Omental fat pad (tissue), 4 donors: ENCODE measurements at places on chromosomes 5 and 9.

DNA sequence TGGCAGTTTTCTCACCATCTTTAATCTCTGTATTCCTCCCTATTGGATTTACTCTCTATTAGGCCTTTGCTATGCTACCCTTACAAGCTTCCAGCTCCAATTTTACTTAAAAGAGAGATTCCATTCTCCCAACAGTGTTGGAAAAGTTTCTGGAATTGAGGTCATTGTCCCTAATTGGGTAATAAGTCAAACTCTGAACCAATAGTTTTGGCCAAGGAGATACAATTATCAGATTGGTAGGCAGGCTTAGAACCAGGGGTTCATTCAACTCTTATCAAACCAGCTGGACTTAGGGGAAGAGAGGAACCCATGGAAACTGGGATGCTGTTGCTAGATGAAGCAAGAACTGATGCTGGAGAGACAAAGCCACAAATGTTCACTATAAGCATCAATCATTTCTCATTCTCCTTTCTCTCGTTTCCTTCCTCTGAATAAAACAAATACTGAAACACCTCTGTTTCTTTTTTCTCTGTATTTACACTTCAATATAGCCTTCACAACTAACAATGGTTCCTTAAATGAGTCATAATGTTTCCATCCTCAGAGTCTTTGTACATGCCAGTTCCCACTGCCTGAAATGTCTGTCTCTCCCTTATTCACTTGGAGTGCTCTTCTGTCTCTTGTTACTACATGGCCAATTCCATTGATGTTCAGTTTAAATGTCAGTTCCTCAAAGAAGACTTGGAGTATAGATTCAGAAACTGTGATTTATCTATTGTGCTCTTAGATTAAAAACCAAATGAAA, 587.3 kb downstream of the GABRG2 start:
- no peak for DNase-seq

DNA sequence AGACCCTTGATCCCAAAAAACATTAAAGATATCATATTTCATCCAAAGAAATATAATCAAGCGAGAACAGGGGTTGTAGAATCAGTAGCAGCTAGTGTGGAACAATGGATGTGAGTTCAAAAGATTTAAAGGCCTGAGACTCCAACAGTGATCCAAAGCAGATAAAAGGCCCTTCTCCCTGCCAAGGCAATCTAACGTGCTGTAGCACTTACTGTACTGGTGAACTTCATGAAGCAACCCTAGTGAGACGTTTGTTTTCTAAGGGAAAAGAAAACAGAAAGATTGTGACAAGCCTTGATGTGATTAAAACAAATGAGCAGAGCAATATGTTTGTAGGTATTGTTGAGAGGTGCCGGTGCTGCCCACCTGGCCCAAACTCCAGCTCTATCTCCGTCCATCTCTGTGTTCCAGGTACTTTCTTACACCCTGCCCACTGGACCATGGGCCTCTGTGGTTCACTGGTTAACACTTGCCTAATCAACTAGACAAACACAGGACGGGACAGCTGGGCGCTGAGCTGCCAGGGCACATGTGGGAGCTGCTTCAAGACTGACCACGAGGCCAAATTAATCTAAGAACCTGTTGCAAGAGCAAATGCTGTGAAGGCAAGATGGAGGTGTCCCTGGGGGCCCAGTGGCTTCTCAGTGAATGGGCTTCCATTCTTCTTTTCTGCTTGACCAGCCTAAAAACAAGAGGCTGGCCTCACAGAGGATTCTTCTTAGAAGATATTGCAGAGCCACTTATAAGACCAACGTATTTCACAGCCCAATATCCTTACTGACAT, 265.5 kb downstream of the CWC27 start:
- DNase-seq, result no peak

GRCh38 chr5:76401801-76402250, 1.3 kb upstream of the IQGAP2 start:
- DNase-seq, result no peak

GRCh38 chr9:109181284-109181683, 14.2 kb upstream of the FRRS1L start:
- no peak for DNase-seq

DNA sequence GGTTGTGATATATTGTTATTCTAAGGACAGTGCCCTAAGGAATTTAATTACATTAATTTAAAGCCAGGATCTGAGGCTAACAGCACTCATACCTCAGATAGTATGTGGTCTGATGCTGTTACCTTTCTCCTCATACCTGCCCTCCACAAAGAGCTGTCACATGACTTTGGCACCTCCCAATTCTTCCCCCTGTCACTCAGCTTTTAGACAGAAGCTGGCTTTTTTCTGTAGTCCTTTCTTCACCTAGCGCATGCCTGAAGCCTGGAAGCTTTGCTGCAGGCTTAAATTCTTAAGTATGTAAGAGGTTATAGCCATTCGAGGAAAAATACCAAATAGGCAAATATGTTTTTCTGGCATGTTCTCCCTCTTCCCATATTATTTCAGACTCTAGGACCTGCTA, 61.0 kb upstream of the ADAMTS19 start:
- DNase-seq, result no peak

DNA sequence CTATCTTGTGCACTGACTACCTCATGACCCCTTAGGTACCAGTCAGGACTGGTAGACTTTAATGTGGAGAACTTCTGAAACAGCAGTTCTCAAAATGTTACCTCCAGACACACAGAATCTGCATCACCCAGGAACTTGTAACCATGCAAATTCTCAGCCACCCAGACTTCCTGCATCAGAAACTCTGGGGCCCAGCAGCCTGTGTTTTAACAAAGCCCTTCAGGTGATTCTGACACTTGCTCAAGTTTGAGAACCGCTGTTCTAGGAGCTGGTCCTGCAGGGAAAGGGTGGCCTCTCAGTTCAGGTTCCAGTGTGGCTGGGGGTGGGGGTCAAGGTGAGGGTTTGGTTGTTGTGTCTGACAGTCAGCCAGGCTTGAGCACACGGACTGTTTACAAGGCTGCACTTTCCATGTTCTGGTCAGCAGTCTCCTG, 28.4 kb downstream of the ZFP62 start:
- DNase-seq, result no peak

- no peak for DNase-seq
Observed at GRCh38 chr9:71638627-71639026, 129.7 kb downstream of the CEMIP2 start.

DNA sequence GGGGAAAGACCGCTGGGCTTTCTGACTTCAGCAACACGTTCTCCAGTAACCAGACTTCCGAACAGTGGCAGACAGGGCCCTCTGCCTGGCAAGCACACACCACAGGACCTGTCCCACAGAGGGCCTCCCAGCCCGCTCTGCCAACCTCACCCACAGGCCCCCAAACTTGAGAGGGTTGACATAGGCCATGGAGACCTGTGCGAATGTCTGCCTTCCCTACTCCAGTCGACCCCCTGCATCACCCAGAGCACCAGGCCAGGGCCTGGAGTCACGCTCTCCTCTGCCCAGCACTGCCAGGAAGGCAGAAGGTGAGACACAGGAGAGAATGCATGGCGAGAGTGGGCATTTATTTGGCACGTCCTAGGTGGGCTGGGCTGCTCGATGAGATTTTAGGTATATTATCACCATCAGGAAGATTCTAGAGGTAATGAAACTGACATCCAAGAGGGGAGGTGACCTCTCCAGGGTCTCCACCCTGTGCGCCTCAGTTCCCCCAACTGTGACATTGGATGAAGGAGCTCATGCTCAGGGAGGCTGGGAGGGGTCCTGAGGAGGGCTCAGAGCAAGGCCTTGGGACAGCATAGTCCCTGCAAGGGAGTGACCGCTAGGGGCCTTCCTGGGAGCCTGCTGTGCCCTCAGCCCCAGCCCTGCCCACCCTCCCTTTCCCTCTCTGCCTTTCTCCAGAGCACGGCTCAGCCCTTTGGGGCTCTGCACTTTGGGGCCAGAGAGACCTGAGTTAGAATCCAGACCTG, 54.9 kb downstream of the DUSP1 start:
- no peak for DNase-seq

GRCh38 chr5:62779010-62779422, 200.4 kb downstream of the LRRC70 start:
- no peak for DNase-seq

DNA sequence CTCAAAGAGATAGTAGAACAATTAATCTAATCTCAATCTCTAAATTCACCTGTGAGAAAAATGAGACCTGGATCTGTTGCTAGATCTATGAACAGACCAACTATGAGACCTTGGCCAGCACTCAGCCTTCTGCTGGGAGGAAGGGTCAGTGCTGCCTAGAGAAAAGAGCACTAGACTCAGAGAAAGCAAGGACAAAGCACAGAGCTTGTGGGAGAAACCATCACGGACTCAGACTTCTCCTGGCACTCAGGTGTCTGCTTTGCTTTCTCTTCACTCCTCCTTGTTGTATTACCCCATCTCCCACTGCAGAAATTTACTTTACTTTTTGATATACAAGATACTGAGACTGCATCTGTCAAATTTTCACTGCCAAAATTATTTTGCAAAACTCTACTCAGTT, 890.0 kb upstream of the NUDT12 start:
- DNase-seq, result no peak

DNA sequence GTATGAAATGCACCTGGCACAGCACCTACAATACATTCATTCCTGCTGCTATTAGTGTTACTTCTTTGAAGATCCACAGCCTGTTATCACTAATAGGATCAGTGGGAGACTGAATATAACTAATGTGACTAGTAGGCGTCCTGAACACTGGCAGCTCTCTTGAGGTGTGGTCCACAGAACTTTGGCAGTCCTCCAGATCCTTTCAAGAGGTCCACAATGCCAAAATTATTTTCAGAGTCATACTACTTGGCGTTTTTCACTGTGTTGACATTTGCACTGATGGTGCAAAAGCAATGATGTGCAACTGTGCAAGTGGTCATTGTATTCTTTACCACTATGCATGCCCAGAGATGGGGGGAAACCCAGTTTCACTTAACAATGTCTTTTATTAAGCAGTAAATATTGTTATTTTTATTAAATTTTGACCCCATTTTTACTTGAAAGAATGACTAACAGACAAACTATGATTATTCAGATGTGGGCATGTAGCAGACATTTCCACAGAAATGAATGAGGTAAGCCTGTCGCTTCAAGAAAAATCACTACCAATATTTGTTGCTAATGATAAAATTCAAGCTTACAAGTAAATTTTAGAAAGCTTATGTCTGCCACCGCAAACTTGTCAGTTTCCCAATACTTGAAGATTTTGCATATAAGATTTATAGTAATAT, 48.9 kb downstream of the ADRB2 start:
- no peak for DNase-seq

DNA sequence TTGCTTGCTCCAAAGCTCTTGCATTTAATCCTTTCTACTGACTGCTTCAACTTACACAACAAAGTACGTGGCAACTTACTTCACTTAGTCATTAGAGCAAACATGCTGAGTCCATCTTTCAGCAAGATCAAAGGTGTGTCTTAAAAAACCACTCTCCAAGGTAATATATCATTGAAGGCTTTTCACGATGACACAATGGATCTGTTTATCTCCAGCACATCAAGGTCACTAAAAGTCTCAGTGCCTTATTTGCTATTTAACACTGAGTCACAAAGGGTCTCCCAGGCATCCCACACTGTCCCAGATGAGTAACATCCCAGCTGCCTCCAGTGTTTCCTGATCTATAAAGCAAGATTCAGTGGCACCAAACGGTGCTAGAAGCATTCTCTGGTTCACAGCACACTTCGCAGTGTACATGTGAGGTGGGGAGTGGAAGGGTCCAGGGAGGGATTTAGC, 3.7 kb upstream of the CLK4 start:
- DNase-seq, result no peak

GRCh38 chr9:33288828-33289483, 1.4 kb upstream of the NFX1 start:
- DNase-seq, result no peak

- DNase-seq, result no peak
Observed at GRCh38 chr5:148482697-148483462, 99.1 kb downstream of the FBXO38 start.

- peak; percentile 30 for DNase-seq
Observed at GRCh38 chr9:88388203-88388885, at the start of gene SPIN1. SPIN1 (plus strand) TSS chr9:88388444; CDS start chr9:88426540, 38,096 bp downstream.

GRCh38 chr9:34611251-34611810, 566 bp downstream of the RPP25L start:
- no peak for DNase-seq

DNA sequence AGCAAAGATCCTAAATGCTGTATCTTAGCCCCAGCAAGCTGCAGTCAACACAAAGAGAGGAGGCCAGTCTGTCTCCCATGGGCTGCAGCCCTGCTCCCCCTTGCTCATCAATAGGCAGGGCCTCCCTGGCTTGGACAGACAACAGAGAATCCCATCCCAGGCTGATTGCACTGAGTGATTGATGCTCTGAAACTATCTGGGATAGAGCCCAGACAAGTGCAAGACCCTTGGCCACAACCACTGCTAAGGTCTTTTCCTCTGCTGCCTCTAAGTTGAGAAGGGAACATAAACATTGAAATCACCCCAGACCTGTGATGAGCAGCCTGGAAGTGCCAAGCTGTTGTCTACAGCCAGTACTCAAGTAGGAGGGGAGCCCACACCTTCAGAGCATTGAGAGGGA, 661.0 kb upstream of the CDH18 start:
- DNase-seq, result no peak

DNA sequence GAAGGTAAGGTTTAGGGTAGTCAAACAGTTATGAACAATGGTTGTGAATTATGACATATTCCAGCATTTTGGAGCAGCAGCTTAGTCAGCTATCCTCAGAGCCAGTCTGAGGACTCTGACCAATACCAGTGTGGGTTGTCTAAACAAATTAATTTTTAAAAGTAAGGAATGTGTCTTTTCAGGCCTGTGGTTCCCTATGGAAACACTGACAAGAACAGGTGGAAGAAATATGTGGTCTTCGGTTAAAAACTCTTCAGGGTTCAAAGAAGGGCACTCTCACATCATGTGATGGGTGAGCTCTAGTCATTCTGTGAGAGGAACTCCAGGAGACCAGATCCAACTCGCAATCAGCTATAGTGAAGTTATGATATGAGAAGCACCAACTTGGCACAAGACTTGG, 33.5 kb upstream of the ALDOB start:
- no peak for DNase-seq

- no peak for DNase-seq
Observed at GRCh38 chr9:29647451-29647850, 2074.2 kb upstream of the C9orf72 start.

GRCh38 chr9:72533322-72533721, 11.9 kb downstream of the TMC1 start:
- DNase-seq, result no peak

GRCh38 chr9:78590068-78590467, 293.1 kb downstream of the PSAT1 start:
- DNase-seq, result no peak
